ENCODE measurements at places on chromosomes 12 and 14.

GRCh38 chr12:63843254-63843720 lies 1.2 kb upstream of the SRGAP1 start:
- DNase-seq, result no peak

GRCh38 chr12:6699989-6700645 lies 498 bp downstream of the PIANP start:
- no peak for DNase-seq

- no peak for DNase-seq
These were observed 5.2 kb upstream of the AP1G2 start for GRCh38 chr14:23572836-23573235.

DNA sequence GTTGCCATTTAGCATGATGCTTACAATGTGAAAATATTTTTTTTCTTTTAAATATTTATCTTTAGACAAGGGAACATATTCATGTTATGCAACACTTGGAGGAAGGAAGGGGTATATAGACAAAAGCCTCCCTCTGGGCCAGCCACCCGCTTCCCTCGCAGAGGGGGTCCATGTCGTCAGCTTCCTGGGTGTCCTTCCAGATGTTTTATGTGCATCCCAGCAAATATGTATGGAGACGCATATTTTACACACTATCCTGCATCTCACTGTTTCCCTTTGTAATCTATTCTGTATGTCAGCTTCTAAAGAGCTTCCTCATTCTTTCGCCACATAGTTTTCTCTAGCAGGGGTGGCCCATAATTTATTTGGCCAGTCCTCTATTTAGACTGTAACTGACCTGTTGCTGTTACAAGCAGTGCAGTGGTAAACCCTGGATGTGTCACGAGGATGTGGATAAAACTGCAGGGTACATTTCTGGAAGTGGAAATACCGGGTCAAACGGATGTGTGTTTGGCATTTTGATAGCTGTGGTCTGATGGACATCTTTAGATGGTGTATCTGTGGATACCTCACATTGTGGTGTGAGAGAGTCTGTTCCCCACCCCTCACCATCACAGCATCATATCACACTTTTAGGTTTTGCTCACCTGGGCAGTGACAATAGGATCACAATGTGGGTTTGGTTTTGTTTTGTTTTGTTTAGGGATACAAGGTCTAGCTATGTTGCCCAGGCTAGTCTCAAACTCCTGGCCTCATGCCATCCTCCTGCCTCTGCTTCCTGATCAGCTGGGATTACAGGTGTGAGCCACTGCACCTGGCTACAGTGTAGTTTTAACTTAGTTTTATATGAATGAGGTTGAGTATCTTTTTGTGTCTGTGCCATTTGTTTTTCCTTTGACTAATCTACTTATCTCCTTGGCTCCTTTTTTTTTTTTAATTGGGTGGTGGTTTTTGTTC lies 31.6 kb downstream of the FAM222A start:
- no peak for DNase-seq

- peak; percentile 32 for DNase-seq
These were observed at the start of gene SRSF9 for GRCh38 chr12:120469450-120470149. SRSF9 (minus strand) TSS chr12:120469748; CDS start chr12:120469609, 139 bp downstream.

GRCh38 chr12:4771960-4772566 lies 51.9 kb downstream of the GALNT8 start:
- no peak for DNase-seq

DNA sequence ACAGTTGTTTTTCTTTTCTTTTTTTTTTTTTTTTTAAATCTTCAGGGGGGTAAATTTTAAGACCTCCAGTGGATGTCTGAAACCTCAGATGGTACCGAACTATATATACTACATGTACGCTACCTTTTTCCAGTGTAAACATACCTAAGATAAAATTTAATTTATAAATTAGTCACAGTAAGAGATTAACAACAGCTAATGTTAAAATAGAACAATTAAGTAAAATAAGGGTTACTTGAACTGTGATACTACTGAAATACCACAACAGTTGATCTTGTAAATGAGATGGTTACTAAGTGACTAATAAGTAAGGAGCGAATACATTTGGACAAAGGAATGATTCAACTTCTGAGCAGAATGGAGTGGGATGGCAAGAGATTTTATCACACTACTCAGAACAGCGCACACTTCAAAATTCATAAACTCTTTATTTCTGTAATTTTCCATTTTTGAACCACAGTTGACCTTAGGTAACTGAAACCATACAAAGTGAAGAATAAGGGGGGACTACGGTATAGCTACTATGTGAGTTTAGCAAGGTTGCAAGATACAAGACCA lies 80.5 kb upstream of the PCED1B start:
- no peak for DNase-seq

DNA sequence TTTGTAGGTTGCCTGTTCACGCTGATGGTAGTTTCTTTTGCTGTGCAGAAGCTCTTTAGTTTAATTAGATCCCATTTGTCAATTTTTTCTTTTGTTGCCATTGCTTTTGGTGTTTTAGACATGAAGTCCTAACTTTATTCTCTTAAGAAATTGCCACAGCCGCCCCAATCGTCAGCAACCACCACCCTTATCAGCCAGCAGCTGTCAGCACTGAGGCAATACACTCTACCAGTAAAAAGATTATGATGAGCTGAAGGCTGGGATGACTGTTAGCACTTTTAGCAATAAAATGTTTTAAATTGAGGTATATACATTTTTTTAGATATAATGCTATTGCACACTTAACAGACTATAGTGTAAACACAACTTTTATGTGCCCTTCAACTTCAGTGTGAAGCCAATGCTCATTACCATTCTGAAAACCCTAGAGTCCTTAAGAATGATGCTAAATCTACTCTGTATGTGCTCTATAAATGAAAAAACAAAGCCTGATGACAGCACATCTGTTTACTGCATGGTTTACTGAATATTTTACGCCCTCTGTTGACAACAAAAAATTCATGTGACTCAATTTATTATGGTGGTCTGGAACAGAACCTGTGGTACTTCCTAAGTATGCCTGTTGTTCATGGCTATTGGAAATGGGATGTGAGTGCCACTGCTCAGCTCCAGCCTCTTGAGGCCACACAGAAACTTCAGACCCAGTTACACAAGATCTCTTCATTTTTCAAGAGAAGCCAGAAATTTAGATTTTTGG lies 197.4 kb downstream of the DUSP6 start:
- no peak for DNase-seq

DNA sequence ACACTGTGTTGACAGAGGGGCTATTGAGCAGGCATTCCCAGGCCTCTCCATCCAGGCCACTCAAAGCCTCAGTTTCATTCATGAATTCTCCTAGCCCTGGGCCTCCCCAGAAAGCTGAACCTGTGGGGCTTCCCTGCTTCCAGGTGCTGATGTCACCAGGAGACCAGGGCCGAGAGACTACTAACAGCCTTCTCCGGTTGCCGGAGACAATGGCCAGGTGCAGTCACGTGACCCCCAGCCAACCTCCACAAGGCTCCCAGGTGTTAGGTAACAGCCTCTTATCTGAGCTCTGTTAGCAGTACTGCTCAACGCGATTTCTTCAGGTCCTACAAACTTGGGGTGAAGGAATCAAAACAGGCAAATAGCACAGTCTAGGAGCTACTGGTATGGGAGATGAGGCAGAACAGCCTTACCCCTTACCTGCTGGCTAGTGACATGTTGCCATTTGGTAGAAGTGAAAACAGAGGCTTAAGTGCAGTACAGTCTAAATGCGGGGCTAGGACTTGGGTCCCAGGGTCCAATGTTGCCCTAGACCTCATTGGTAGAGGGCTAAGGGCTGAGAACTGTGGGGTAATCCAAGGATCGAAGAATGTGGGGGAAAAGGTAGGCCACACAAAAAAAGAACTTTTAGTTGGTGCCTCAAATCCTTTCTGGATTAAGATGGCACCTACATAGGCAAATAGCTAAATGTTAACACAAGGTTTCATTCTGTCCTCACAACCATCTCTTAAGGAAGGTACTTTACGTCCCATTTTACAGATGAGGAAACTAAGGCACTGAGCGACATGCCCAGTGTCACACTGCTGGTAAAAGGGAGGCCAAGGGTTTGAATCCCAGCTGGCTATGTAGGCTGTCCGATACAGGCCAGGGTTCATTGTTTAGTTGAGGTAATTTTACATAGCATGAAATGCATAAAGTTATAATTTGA lies 3.8 kb downstream of the CCDC88C start:
- no peak for DNase-seq

- DNase-seq, result no peak
These were observed 62.5 kb downstream of the ETNK1 start for GRCh38 chr12:22687361-22688076.

DNA sequence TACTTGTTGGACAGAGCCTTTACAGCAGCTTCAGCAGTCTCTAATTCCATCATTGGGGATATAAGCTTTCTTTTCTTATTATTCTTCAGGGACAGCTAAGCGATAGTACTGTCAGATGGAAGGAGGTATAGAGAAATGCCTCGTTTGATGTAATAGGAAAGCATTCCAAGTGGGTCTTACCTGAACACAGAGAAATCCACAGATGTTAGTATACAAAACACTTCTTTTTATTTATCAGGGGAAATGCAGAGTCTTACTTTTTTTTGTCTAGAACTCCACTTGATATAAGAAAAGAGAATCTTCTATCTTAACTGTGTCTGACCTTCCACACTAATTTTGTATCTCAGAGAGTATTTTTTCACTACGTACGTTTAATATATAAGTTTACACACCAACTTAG lies 1.9 kb downstream of the SYT1 start:
- DNase-seq, result peak; percentile 20

DNA sequence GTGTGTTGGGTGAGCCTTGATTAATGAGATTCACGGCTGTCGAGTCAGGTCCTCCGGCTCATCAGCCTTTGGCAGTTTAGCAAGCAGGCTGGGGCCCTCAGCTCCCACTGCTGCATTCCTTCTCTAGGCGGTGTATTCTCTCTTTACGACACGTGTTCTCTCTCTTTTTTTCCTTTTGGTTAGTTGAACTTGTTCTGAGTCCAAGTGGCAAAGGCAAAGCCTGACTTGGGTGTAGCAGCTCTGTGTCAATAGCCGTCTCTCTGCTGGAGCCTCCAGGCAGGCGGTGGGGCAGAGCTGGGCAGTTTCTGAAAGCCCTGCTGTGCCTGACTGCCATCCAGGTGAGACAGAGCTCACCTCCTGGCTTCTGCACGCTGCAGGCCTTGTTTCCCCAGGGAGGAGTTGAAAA lies 46.6 kb downstream of the SUSD6 start:
- DNase-seq, result no peak

DNA sequence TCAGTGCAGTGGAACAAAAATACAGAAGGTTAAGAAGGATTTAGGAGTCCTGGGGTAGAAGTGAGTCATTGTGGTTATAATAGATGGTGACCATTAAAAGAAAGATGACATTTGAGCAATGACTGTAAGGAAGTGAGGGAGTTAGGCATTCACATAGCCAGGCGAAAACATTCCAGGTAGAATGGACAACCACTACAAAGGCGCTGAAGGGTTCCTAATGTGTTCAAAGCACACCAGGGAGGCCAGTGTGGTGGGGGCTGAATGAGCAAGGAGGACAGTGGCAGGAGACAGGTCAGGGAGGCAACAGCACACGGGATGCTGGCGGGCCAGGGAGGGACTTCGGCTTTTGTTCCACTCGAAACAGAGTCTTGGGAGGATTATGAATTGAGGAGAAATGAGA lies 129.9 kb downstream of the NPAS3 start:
- no peak for DNase-seq

GRCh38 chr14:74400031-74400685 lies 25.9 kb downstream of the SYNDIG1L start:
- DNase-seq, result no peak

GRCh38 chr14:54706769-54707168 lies 139.8 kb downstream of the SAMD4A start:
- no peak for DNase-seq

DNA sequence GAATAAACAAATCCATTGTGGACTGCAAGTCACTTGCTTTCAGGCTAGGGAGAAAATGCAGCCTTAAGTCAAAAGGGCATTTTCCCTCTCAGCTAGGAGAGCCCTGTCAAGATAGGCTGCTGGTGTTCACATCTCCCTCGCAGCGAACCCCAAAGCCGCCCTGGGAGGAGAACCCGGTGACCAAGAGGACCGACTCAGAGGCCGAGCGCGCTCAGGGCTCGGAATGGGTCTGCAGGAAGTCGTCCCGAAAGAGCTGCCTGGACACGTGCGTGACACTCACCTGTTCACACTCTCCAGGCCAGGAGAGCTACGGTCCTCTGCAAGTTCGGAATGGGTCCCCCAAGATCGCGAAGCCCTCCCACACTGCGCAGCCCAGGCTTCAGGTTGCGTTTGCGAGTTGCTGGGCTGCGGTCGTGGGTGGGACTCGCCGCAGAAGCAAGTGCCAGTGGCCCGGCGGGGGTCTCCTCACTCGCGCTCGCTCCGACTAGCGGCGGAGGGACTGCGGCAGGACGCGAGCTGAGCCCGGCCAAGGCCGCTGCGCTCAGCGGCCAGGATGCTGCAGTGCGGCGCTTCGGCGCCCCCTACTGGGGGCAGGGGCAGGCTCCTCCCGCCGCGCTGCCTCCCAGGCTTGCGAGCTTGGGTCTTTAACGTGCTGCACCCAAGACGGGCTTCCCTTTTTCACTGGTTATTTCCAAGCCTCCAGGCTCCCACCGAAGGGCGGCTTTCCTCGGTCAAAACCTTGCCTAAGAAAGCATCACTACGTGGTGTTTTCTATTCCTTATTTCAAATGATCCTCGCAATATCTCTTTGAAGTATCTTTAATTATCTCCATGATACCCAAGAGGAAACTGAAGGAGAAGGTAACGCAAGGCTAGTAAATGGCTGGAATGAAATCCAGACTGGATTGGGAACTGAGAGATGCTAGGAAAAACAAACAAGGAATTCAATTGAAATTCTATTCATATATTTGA lies at the start of gene RERG:
Gene RERG, minus strand, starts transcription at position 503 of the 971 bp plus-strand sequence. CDS start 3,928 bp downstream, outside the sequence.
- DNase-seq, result no peak

- DNase-seq, result no peak
These were observed 234.1 kb downstream of the BCL11B start for GRCh38 chr14:99037777-99038430.

DNA sequence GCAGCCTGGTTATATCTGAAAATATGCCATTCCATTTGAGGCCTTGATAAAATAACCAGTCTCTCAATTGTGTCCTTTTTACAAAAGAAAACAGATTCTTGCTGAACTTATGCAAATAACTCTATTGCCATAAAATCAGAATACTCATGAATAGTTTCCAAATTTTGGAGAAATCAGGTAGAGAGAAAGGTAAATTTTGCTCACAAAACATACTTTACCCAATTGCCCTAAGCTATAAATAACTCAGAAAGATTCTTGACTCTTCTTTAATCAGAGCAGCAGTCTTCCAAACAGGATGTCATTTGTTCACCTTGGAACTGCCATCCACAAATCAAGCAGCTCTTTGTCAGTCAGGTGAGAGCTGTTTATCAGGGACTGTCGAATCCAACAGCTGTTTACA lies 12.6 kb downstream of the ZNF26 start:
- no peak for DNase-seq

DNA sequence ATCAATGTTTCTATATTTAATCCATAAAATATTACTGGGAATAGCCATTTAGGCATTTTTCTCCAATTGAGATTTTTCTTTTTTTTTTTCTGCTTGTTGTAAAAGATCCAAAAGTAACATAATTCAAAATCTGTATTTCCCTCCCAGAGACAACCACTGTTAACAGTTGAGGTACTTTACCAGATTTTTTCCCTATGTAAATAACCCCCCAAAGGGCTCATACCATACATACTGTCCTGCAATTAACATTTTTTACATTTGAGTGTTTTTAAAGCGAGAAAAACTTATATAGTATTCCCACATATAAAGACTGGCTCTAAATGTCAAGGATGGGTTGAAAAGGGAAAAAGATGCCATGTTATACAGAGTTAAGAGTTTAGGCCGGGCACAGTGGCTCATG lies 18.1 kb downstream of the PPP1R12A start:
- no peak for DNase-seq

- DNase-seq, result no peak
These were observed 2.8 kb upstream of the CLEC9A start for GRCh38 chr12:10027721-10028120.

GRCh38 chr12:11719678-11720099 lies 70.2 kb downstream of the ETV6 start:
- DNase-seq, result no peak

Data from NCI-H524 treated with DMSO at 0.1 percent for 48 hours (cell line).